ENCODE measurements at places on chromosomes 16 and 17.
A peak's percentile ranks its signal among the peaks of the same experiment; 100 is the strongest.

DNA sequence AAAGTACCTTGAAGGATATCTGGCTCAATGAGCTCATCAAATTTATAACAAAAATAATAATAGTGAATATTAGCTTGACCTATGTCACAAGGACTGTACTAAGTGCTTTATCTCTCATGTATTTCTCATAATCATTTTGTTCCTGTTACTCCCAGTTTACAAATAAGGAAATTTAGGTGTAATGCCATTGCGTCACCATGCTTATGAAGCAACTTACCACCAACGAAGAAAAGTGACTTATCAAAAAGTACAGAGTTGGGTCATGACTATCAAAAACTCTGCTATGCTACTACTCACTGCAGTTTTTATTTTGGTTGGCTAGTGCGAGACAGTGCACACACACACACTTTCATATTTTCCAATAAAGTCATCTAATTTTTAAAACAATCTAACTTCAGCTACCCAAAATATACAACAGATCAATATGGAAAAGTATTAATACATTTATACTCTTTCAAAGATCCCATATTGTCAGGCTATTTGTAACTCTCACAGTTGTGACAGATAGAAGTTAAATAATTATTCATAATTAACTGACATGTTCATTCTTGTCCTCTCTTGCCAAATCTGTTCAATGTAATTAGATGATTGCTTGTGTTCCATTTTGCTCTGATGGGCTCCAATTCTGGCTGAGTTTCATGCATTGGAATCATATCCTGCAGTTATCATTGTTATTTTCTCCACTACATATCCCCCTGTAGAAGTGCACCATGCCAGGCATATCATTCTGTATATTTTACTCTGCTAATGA is 119.4 kb downstream of the KCNJ2 start:
- DNase-seq: peak; percentile 39

- DNase-seq: no peak
Observed at GRCh38 chr17:49996121-49996494, 1.1 kb upstream of the DLX3 start.

GRCh38 chr17:19454074-19454473 is 43.0 kb downstream of the RNF112 start:
- no peak for DNase-seq

DNA sequence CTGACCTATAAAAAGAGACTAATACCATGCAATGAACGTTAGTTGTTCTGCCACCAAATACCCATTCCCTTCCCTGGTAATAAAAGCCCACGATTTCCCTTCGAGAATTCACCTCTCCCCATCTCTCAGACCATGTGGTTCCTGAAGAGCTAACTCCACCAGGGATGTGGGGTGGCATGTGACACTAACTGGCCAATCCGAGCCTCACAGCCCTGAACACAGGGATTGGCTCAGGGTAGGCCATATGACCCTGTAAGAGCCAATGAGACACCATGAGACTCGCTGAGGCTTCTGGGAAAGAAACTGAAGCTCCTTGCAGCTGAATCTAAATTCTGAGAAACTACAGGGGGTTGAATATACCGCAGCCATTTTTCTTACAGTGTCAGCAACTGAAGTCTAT is 21.1 kb downstream of the HELZ start:
- no peak for DNase-seq

GRCh38 chr17:32497431-32498205 is 10.8 kb downstream of the CDK5R1 start:
- no peak for DNase-seq

DNA sequence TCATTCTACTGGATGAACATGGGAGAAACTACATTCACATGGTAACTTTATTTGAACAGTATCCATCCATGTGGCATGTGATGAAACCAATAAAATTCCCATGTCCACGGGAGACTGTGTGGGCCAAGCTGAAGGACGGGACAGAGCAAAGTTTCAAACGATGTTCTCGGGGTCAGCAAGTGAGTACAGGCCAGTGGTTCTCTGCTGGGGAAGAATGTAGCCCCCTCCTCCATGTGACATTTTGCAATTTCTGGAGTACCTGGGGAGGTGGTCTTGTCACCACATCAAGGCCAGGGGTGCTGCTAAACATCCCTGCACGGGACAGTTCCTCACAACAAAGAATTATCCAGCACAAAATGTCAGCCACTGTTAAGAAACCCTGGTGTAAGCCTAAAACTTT is 7.4 kb upstream of the TANGO6 start:
- no peak for DNase-seq

DNA sequence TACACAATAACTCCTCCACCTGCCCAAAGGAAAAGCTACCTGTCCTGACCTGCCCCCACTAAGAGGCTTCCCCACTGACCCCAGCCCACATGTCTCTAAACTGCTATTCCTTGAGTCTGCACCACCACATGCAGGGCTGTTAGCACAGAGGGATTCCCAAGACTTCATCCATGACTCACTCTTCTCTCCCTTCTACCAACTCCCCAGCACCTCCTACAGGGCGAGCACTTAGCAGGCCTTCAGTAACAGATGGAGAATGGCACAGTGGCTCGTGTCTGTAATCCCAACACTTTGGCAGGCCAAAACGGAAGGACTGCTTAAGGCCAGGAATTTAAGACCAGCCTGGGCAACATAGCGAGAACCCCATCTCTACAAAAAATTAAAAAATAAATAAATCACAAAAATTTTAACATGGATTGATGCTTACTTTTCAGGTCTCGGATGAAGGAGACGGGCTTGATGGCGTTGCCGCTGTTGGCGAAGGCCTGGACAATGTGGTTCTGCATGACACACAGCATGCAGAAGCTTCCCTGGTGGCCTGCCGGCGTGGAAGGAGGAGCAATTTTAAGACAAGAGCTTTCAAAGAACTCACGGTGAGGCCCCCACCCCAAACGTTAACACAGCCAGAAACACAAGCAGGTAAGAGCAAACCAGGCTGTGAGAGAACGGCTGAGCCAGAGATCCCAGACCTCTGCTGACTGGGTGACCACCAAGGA is 12.0 kb downstream of the USP36 start:
- DNase-seq: no peak

DNA sequence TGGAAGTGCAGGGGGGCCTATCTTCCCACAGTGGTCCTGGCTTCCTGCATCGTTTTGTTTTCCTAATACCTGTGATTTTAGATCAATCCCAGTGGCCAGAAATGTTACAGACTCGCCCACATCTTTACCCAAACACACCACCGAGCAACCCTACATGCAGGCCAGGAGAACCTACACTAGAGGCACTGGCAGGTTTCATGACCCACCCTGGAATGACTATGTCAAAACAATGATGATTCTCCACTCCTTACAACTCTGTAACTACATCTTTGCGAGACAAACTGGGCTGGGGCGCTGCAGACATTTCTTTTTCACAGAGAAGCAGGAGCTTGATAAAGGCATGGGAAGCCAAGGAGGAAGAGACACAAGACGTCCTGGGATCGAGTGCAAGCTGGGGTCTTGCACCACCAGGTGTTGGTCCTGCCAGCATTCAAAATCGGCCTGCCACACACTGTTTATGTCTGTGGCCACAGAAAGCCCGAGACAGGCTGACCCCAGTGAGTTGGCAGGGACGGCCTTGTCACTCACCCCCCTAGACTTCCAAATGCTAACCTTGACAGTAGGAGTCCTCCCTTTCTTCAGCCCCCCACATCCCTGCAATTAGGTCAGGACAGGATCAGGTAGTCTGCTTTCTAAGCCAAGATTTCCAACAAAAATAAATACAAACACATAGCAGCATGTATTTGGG is 32.5 kb downstream of the UBE2O start:
- no peak for DNase-seq

DNA sequence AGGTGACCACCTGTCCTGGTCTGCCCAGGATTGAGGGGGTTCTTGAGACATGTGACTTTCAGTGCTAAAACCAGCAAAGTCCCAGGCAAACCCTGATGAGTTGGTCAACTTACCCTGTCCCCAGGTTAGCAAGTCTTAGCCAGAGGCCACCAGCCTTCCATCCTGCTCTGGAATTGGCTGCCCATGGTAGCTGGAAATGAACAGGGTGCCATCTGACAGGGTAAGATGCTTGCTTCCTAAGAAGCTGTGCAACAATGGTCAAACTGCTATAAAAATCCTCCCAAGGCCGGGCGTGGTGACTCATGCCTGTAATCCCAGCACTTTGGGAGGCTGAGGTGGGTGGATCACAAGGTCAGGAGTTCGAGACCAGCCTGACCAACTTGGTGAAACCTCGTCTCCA is 22.8 kb upstream of the MTMR4 start:
- no peak for DNase-seq

DNA sequence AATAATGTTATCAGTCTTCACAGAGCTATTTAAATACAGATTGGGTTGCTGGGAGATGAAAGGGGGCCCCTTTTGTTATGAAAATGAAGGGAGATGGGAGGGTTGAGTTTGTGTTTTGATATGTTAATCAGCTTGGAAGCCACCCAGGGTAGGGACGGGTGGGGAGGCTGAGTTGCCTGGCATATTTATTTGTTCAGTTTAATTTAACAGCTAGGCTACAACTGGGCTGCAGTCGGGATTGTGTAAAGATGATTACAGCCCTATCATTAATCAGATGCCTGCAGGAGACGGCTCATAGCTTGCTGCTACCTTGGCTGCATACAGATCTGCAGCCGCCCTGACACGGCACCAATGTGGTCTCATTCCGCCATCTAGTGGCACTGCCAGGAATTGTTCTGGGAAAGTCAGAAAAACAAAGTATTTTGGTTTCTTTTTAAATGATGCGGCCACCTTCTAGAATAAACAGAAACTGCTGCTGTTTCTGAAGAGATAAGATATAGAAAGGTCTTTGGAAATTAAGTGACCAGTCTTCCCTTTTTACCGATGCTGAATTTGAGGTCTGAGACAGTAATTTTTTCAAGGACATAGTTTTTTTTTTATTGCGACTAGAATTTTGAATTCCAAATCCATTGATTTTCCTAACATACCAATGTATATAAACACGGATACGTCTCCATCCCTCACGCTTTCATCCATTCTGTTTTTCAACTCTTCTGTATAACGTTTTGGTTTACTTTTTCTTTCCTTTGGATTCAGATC is 458.0 kb upstream of the ASIC2 start:
- DNase-seq: peak; percentile 60

DNA sequence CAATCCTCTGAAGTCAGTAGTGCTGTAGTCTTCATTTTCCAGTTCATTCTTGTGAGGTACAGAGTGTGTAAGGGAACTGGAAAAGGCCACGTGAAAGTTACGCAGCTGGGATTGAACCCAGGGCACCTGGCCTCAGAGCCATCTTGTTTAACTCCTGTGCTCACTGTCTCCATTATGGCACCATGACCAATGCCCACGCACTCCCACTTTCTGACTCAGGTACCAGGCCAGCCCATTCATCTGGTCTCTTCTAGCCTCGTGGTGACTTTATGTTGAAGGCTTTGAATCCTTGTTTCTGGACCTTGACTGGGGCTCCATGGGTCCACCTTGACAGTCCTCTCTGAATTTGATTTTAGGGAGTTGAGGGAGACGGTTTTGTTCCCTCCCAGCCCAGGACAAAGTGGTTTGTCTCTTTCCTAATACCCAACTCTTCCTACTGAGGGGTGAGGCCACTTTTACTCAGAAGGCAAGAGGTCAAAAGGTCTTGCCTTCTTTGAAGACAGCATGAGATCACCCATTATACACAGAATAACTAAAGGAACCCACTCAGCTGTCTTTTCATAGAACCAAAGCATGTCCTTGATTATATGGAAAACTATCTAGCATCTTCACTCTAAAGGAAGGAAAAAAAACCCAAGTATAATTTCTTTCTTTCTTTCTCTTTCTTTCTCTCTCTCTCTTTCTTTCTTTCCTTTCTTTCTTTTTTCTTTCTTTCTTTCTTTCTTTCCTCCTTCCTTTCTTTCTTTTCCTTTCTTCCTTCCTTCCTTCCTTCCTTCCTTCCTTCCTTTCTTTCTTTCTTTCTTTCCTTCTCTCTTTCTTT is 50.0 kb downstream of the OTOA start:
- no peak for DNase-seq
